Activated T-helper 1 cell treated with anti-CD3 and anti-CD28 coated beads, Interleukin-2, amount 50 U/mL, for 16 hours (primary cell): ENCODE measurements at places on chromosomes 13 and 19.

- DNase-seq: no peak
Observed at GRCh38 chr13:101945435-101945834, 456.4 kb downstream of the FGF14 start.

- no peak for DNase-seq
Observed at GRCh38 chr13:22549126-22549525, 631.7 kb upstream of the SGCG start.

DNA sequence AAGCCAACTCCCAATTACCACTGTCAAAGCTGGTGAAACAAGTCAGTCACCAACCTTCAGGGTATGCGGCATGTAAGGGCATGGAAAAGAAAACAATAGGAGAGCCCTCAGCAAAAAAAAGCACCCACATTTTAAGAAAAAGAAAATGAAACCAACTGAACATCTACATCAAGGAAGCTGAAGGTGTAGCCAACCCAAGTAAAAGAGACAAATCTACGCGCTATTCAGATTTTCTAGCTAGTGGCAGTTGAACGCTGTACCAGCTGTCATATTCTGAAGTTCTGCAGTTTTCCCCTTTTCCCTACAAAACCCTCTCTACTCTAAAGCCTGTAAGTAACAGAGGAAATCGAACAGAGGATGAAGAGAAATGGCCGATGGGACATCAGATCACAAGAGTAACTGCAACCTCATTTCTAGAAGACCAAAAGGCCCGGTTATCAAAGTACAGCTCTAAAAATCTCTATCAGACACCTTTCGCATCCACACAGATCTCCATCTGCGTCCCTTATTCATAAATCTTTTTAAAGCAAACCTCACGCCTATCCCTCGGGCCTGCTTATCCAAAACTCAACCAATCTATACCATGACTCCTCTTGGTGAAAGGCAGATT is 1.4 kb downstream of the MYCBP2 start:
- DNase-seq: no peak

- no peak for DNase-seq
Observed at GRCh38 chr13:41231786-41232185, 31.6 kb downstream of the MTRF1 start.

DNA sequence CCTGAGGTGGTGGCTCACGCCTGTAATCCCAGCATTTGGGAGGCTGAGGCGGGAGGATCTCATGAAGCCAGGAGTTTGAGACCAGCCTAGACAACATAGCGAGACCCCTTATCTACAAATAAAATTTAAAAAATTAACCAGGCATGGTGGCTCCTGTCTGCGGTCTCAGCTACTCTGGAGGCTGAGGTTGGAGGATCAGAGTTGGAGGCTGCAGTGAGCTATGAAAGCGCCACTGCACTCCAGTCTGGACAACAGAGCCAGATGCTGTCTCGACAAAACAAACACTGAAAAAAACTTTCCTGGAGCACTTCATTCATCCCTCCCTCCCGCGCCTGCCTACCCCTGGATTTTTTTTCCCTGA is 665 bp upstream of the ATG4D start:
- DNase-seq: no peak

- no peak for DNase-seq
Observed at GRCh38 chr13:99178636-99179035, 22.0 kb upstream of the UBAC2 start.

- DNase-seq: no peak
Observed at GRCh38 chr13:83350569-83350968, 531.7 kb downstream of the SLITRK1 start.
